ENCODE measurements at places on chromosomes 5 and 9. TPM values are rescaled to one million over a fixed set of nuclear protein-coding genes. Genes with fewer than 3 reads are reported as not detected.

FGFR4 gene
- 3.3 TPM for total RNA-seq

WNT8A gene
- total RNA-seq = not detected

APBA1 gene
- 1.6 TPM for total RNA-seq

GZMA gene
- not detected for total RNA-seq

SLC1A3 gene
- 1.2 TPM for total RNA-seq

GPBP1 gene
- total RNA-seq = 53.6 TPM

NEURL1B gene
- 0.32 TPM for total RNA-seq

INSL4 gene
- not detected for total RNA-seq

AIF1L gene
- total RNA-seq = 16.4 TPM
